Left colon (tissue), 2 donors: ENCODE measurements at places on chromosomes 2 and 18. TPM values are rescaled to one million over a fixed set of nuclear protein-coding genes. Genes with fewer than 3 reads are reported as not detected.
A peak's percentile ranks its signal among the peaks of the same experiment; 100 is the strongest.

DNA sequence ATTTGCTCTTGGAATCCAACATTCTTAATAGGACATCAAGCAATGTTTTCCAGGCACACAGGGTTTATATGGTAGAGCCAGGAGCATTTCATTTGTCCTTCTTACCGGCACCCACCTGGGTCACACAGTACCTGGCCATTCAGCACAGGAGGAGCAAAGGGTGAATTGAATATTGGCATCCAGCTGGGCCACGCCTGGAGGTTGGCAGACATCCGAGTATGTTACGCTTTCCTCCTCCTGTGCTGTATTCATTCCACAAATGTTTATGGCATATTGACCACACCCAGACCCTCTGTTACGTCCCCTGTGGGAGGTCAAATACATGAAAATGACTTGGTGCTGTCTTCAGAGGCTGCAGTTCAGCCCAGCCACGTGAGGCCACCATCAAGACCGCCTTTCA lies 206.2 kb downstream of the RTP5 start:
- DNase-seq: peak; percentile 84

- DNase-seq: no peak
Measured at GRCh38 chr2:36633470-36634092, 35.6 kb upstream of the FEZ2 start.

DNA sequence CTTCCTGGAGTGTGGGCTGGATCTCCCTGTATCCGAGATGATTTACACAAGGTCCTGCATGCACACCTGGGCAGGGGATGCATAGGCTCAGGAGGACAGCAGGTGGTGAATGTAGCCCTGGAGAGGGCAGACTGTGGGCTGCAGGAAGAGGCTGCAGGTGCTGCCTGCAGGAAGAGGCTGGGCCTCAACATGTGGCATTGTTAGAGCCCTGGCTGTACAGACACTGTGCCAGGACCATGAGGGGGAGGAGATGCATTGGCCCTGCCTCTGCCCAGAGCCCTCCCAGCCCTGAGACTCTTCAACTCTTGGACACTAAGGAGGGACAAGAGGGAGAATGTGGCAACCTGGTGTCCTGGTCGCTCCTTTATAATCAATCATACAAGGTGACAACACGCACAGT lies 392.8 kb downstream of the TNS1 start:
- DNase-seq: no peak

Gene MAPK4
- 0.12 TPM for total RNA-seq

DNA sequence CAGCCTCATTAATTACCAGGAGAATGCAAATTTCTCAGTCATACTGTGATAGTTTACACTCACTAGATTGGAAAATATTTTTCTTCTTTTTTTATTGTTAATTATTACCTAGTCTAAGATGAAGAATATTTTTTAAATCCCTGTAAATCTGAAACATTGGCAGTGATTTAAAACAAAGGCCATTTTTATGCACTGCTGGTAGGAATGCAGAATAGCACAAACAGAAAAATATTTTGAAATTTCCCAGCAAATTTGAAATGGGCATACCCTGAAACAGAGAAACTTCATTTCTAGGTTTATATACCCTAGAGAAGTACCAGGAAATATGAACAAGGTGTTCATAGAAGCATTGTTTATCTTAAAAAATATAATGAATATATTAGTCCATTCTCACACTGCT lies 31.0 kb downstream of the DYNAP start:
- no peak for DNase-seq

Gene RBMS1
- 7.5 TPM for total RNA-seq

Gene AOX1
- total RNA-seq: 5.7 TPM

Gene VWA3B
- 3.9 TPM for total RNA-seq

Gene ZNF521
- total RNA-seq: 2.6 TPM

GRCh38 chr2:205712508-205712907 lies 30.2 kb downstream of the NRP2 start:
- no peak for DNase-seq

DNA sequence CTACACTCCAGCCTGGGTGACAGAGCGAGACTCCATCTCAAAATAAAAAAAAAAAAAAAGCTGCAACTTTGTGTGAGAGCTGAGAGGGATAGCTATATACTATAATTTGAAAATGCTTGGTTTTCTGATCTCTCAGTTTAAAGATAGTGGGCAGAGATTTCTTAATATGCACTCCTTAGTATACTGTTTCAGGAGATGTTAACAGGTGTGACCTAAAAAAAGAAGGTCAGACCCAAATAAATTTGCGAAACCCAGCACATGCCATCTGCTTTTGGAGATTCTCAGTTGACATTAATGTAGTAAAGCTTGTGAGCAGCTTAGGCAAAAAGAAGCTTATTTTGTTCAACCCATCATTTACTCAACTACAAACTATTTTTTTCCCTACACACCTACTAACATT lies 37.4 kb downstream of the ZC3H6 start:
- no peak for DNase-seq

GRCh38 chr2:74317701-74318100 lies 25.5 kb downstream of the SLC4A5 start:
- no peak for DNase-seq

GRCh38 chr2:186614373-186614772 lies 24.5 kb downstream of the ITGAV start:
- DNase-seq: no peak

GRCh38 chr2:186201371-186201770 lies 284.7 kb upstream of the ZC3H15 start:
- no peak for DNase-seq

- no peak for DNase-seq
Measured at GRCh38 chr18:3402982-3403451, 47.0 kb upstream of the TGIF1 start.

GRCh38 chr18:60984510-60984909 lies 348.7 kb upstream of the CDH20 start:
- DNase-seq: no peak

Gene APCDD1
- total RNA-seq: 5.2 TPM

Gene FHOD3
- 1.3 TPM for total RNA-seq

DNA sequence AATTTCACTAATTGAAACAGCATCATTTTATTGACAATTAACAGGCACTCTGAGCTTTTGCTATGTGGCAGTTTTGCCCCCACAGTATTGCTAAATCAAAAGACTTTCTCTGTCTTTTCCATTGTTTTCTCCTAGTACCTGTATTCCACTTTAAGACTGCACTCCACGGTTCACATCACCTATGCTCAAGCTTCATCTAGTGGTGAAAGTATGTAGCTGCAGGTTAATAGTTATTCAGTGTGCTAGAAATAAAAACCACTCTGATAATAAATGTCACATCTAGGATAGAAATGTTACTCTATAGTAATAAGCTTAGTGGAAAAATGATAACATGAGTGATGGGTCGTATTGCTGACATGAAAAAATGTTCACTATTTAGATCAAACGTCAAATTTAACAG lies 24.6 kb downstream of the ARL6IP6 start:
- DNase-seq: no peak

- peak; percentile 33 for DNase-seq
Measured at GRCh38 chr2:69082430-69082997, 69.5 kb downstream of the ANTXR1 start.

DNA sequence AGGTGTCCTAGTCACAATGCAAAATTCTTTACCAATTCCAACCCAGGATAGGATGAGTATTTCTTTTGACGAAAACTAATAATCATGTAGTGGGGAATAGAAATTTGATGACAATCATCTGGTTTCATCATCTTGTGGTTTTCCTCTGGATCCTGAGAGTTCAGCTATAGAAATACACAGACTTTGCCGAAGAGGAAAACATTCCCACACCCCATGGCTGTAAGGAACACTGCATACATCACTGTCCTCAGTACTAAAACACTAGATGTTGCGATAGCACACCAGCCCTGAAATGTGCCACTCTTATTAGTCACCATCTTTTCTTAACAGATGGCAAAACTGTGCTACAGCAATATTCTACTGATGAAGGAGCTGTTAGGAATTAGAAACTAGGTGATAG lies 29.4 kb downstream of the CERKL start:
- DNase-seq: no peak

DNA sequence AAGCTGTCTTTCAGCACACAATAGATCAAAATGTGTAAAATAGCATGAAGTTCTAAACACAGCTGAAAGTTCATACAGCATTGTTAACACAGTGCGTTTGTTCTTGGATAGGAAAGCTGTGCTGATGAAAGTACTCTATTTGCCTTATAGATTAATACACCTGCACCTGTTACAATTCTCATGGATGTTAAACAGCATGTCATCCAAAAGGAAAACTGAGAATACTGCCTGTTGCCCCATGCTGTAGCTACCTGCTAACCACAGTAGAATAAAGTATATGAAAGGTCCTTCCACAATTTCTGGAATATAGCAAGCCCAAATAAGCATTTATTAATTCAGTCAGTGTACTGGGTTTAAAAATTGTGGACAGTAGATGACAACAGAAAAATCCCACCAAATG lies 166.7 kb upstream of the DTNA start:
- DNase-seq: no peak

GRCh38 chr18:68301441-68301840 lies 413.5 kb downstream of the TMX3 start:
- no peak for DNase-seq

Gene RNU2-63P
- total RNA-seq: 5.0 TPM

DNA sequence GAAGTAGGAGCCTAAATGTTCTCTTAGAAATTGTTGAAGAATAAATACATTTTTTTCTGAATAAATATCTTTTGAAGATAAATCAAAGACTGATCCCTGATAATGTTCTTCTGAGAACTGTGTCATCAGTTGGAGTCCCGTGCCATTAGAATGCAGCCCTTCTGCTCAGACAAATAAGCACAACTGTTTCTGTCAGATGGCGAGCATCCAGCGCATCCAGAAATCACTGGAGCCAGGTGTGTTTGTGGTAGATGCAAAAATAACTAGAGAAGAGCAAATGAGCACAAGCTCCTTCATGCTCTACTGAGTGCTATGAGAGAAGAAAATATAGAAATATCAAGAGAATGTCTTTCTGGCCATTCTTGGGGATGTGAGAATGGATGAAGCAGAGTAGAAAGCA lies 573.7 kb downstream of the THSD7B start:
- DNase-seq: no peak

GRCh38 chr18:75681538-75682115 lies 254.1 kb upstream of the SMIM21 start:
- no peak for DNase-seq

- DNase-seq: no peak
Measured at GRCh38 chr2:105754011-105754410, 9.3 kb downstream of the NCK2 start.

GRCh38 chr18:75029481-75029880 lies 179.5 kb downstream of the PTGR3 start:
- DNase-seq: no peak

GRCh38 chr2:118131771-118132170 lies 43.5 kb downstream of the INSIG2 start:
- no peak for DNase-seq

Gene B3GNT7
- 461 TPM for total RNA-seq

DNA sequence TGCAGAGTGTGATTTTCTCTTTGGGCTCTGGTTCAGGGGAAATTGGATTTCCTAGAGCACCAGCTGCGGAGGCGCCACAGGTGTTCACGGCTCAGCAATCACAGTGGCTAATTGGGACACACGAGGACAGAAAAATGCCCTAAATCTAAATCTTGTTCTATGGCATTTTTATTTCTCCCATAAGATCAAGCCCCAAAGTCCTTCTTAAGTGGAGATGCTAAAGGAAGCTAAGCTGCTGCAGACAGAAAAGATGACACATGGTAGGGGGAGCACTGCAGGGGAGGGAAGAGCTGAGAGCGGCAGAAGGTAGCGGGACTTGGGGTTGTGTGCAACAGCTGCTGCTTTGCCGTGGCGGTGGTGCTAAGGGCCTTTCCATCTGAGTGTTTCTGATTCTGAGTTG lies 280.6 kb downstream of the MYT1L start:
- no peak for DNase-seq

- no peak for DNase-seq
Measured at GRCh38 chr2:160014227-160014626, 48.2 kb downstream of the PLA2R1 start.

DNA sequence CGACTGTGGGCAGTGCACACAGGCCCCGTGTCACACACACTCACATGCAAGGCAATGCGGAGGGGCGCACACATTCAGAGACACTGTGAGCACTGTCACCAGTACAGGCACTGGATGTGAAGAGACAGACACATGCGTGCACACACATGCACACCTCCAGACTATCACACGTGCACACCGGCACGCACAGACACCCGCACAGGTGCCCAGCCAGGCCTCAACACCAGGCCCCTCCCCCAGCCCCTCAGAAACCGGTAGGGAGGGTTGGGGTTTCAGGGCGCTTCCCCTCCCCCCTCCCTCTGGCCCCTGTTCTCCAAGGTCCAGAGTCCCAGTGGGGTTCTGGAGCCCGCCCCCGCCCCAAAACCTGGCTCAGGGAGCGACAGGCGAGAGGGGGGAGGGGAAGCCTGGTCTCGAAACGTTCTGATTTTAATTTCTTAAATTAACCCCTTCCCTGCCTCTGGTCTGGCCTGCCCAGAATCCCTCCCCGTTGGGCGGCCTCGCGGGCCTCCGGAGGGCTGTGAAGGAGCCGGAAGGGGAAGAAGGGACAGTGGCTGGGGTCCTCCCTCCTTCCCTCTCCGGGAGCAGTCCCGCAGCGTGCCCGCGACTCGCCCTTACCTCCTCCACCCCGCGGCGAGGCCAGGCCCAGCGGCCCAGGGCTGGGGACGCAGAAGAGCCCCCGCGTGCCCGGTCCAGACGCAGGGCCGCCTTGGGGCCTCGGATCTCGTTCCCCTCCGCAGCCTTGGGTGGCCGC lies 558 bp downstream of the FBXO41 start:
- DNase-seq: no peak

DNA sequence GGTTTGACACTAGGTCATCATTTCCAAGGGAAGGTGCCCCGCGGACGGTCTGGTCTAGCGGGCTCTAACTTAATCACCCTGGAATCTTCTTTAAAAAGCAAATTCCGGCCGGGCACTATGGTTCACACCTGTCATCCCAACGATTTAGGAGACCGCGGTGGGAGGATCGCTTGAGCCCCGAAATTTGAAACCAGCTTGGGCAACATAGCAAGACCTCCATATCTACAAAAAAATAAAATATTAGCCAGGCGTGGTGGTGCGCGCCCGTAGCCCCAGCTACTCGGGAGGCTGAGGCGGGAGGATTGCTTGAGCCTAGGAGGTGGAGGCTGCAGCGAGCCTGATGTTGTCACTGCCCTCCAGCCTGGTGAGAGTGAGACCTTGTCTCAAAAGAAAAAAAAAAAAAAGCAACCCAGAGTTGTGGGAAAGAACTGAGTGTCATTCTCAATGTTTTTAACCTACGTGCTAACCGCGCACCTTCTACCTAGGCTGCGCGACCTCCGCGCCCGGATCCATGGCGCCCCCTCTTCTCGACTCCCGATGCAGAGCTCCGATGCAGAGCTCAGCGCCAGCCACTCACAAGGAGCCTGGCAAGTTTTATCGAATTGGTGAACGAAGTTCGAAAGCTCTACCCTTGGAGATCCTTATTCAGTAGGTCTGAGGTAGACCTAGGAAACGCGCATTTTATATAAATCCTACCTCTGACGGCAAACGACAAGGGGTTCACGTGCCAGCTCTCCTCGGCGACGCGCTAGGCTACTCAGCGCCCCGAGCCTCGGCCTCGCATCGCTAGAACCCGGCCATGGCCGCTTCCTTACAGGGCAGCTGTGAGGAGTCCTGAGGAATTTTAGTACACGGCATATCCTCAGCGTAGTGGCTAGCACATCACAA lies 888 bp upstream of the TWSG1 start:
- DNase-seq: peak; percentile 49

GRCh38 chr2:47062681-47063537 lies 92.2 kb downstream of the STPG4 start:
- no peak for DNase-seq

Gene TMEM182
- 2.5 TPM for total RNA-seq

GRCh38 chr2:171244466-171244969 lies 83.8 kb upstream of the TLK1 start:
- DNase-seq: no peak

Gene PIK3C3
- 44.1 TPM for total RNA-seq

GRCh38 chr2:14535156-14535555 lies 97.4 kb upstream of the LRATD1 start:
- DNase-seq: no peak
